ENCODE measurements at places on chromosomes 11 and 22.
A peak's percentile ranks its signal among the peaks of the same experiment; 100 is the strongest.

DNA sequence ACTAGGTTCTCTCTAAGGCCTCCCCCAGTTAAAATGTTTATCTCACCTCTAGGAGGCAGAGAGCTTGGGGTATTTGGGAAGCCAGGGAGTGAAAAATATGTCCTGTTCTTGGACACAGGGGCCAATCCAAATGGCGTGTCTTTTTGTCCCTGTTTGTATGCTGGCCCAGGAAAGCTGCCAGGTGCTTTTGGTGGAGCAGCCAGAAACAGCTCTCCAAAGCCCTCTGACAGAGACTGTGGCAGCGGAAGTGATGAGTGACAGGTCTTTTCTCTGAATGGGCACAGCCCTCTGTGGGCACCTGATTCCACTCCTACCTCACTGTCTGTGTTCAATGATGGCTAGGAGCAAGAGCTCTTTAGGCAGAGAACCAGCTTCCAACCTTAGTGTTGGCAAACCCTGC is 106.4 kb upstream of the KIRREL3 start:
- DNase-seq, result no peak

- no peak for DNase-seq
Observed at GRCh38 chr22:49396817-49397216, 430.9 kb downstream of the BRD1 start.

DNA sequence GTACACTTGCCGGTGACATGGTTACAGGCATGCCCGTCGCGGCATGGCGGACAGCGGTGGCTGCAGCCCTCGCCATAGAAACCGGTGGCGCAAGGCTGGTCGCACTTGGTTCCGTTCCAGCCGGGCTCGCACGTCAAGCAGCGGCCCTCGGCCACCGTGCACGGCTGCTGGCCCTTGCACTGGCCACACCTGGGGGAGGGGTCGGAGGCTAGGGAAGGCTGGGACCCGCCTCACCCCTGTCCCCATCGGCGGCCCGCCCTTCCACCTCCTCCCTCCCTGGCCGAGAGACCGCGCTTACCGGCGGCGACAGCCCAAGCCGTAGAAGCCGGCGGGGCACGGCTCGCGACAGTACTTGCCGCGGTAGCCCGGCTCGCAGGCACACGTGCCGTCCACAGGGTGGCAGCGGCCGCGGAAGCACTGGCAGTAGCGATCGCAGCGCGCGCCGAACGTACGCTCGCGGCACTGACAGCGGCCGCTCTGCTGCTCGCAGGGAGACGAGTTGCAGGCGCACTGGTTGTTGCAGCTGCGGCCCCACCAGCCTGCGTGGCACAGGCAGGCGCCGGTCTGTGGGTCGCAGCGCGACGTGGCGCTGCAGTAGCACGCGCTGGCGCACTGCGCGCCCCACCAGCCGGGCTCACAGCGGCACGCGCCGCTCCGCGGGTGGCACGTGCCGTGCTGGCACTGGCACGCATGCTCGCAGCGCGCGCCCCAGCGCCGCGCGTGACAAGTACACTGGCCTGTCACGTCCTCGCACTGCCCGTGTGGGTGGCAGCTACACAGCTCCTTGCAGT is 6.7 kb downstream of the SCARF2 start:
- peak; percentile 24 for DNase-seq

GRCh38 chr11:73652046-73652730 is 5.8 kb downstream of the PLEKHB1 start:
- DNase-seq, result no peak

DNA sequence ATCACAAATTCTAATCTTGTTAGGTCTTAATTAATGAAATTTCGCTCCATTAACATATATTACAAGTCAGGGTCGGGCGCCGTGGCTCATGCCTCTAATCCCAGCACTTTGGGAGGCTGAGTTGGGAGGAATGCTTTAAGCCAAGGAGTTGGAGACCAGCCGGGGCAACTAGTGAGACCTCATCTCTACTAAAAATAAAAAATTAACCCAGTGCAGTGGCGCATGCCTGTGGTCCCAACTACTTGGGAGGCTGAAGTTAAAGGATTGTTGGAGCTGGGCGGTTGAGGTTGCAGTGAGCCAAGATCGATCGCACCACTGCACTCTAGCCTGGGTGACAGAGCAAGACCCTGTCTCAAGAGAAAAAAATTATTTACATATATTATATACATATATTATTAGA is 1.9 kb downstream of the TMA7B start:
- DNase-seq, result no peak

DNA sequence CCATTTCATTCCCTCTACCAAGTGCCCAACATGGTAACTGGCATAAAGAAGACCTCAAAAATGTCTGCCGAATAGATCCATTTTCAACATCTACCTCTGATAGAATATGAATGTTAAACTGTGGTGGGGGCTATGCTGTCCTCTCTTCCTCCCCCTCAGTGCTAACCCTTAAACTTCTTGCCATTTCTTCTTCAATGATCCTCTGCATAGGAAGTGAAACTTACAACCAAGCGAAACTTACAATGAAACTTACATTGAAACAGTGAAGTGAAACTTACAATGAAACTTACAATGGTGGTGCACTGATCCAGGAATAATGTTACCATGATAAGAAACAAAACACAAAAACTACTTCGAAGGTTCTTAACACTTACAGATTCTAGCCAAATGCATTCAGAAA is 4.7 kb downstream of the RTCB start:
- DNase-seq, result no peak

DNA sequence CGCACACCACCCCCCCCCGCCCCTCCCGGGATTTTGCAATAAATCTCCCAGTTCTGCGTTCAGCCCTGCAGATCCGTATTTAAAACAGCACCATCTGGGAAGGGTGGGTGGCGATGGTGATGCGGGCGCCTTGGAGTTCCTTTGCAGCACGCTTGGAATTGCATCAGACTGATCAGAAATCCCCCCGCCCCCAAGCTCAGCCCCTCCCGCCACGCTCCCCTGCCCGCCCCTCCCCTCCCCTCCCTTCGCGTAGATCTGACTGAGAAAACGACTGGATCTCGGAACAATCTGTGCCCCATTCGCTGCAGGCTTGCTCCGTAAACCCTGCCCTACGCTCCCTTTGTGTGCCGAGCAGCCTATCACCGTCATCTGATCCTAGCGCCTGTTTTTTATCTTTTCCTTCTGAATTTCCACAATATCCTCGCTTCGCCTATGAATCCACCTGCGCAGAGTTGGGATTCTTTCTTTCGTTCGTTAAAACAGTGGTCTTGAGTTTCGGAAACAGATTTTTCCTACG is 18.1 kb upstream of the BDNF start:
- no peak for DNase-seq

GRCh38 chr11:12053606-12054361 is 45.4 kb upstream of the DKK3 start:
- DNase-seq, result no peak

GRCh38 chr11:8512547-8512946 is 81.5 kb downstream of the STK33 start:
- DNase-seq, result no peak

GRCh38 chr11:44701276-44701675 is 25.5 kb upstream of the TSPAN18 start:
- no peak for DNase-seq

DNA sequence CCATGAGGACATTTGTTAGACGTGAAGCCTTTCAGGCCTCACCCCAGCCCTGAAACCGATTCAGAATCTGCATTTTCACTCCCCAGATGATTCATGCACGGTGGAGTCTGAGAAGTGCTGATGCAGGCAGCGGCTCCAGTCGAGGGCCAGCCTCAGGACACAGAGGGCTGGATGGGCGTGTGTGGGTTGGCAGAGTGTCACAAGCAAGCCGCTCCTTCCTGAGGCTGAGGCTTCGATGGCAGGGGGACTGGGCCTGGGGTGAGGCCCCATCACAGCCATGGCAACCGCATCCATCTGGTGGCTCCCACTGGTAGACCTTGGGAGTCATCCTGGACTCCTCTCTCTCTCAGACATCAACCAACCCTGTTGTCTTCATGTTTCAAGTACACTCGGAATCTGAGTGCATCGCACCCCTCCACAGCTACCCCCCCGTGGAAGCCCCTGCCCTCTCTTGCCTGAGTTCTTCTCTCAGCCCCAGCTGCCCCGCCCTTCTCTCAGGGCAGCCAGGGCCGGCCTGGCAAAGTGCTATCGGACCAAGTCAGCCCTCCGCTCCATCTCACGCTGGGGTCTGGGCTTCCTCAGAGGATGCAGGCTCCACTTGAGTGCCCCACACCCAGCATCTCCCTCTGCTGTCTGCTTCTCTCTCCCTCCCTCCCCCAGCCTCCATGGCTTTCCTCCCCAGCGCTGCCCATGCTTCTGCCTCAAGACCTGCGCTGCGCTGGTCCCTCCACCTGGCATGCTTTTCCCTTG is 10.6 kb downstream of the KCNC1 start:
- no peak for DNase-seq

- no peak for DNase-seq
Observed at GRCh38 chr11:64853709-64854108, 9.3 kb upstream of the CDC42BPG start.

GRCh38 chr22:26748845-26749244 is 91.5 kb downstream of the MIAT start:
- DNase-seq, result no peak

DNA sequence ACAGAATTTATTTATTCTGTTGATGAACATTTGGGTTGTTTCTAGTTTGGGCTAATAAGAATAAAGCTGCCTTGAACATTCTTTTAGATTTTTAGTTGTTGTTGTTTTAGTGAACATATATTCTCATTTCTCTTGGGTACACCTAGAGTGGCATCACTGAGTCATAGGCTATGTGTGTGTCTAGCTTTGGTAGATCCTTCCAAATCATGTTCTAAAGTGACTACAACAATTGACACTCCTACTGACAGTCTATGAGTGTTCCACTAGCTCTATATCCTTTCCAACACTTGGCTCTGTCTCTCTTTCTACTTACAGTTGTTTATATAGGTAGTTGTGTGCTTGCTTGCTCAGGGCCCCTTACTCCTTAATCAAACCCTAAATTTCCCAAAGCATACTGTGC is 346.0 kb upstream of the NCAM1 start:
- DNase-seq, result no peak

- DNase-seq, result no peak
Observed at GRCh38 chr11:100663583-100663982, 23.5 kb upstream of the ARHGAP42 start.

- no peak for DNase-seq
Observed at GRCh38 chr11:120652705-120653335, 141.3 kb downstream of the GRIK4 start.

GRCh38 chr22:28269277-28269676 is 350.2 kb upstream of the PITPNB start:
- DNase-seq, result no peak

DNA sequence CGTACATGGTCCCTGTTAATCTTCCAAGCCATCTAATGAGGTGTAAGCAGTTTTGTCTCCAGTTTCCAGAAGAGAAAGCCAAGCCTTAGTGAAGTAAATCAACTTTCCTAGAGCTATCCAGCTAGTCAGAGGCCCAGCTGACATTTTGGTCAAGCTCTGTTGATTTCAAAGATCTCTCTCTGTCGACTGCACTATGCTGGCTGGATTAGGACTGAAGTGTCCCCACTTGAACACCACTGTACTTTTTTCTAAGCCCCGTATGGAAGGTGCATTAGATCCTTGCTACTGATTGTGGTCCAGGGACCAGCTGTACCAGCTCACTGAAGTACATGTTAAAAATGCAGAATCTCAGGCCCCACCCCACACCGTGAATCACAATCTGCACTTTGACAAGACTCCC is 176.5 kb upstream of the NAV2 start:
- no peak for DNase-seq

DNA sequence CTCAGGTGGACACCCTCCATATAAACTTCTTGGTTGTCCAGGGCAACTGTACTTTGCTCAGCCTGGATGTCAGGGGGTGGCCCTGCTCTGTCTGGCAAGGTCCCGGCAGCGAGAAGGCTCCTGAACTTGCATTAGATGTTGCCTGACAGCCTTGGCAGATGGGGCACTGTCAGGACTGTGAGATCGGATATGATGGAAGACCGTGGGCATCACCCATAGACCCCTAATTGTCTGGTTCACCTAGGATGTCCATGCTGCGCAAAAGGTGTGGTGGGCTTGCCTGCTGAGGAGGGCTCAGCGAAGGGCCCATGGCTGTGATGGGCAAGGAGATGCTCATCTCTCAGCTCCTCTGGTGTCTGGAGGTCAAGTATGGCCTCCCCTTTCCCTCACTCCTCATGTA is 62.7 kb downstream of the MYO18B start:
- no peak for DNase-seq

GRCh38 chr11:46279126-46280099 is 2.0 kb downstream of the CREB3L1 start:
- DNase-seq, result no peak

DNA sequence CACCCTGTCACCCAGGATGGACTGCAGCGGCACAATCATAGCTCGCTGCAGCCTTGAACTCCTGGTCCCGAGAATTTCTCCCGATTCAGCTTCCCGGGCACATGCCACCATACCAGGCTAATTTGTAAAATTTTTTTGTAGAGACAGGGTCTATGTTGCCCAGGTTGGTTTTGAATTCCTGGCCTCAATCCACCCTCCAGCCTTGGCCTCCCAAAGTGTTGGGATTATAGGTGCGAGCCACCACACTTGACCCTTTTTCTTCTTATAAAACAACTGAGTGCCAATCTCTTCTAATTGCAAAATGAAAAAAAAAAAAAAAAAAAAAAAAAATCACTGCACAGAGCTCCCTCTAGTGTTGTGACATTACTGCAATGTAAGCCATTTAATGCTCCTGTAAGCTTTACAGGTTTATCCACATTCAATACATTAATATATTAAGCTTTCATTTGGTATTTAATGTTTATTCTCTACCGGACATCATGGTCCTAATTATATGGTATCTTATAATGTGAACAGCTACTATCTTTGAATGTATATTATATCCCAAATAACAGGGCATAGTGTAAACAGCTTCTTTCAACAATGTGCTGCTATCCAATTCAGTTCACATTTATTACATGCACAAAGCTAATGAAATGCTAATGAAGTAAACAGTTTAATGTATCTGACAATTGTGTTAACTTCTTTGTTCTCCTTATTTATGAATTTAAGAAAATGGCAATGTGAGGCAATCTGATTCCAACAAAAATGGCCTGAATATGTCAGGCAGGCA is 44.6 kb downstream of the COPB1 start:
- no peak for DNase-seq

DNA sequence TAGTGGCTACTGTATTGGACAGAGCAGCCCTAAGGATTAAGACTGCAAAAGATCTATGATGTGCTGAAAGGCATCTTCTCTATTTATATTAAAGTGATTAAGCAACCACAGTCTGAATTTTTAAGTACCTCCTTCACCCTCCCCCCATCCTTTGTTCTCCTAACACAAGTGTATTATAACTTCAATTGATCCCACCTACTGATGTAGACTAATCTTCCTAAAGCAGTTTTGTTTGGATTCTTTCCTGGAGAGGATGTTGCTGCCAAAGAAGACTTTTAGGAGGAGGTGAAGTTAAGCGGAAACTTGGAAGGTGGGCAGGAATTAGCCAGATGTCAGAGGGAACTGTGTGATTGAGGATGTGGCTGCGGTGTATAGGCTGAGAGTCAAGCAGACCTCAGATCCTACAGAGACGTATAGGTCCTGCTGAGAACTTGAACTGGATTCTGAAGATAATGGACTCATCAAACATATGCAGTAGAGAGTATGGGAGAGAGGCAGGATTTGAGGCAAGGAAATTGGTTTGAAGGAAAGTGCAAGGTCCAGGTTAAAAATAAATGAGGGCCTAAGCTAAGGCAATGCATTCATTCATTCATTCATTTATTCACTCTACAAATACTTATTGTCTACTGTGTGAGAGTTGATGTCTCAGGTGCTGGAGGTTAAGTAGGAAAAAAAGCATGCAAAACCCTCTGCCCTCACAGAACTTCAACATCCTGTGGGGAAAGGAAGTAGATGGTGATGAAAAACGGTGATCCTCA is 5.2 kb upstream of the RASSF10 start:
- DNase-seq, result no peak
